ENCODE measurements at places on chromosomes 6 and 20. TPM values are rescaled to one million over a fixed set of nuclear protein-coding genes. Genes with fewer than 3 reads are reported as not detected.

DNA sequence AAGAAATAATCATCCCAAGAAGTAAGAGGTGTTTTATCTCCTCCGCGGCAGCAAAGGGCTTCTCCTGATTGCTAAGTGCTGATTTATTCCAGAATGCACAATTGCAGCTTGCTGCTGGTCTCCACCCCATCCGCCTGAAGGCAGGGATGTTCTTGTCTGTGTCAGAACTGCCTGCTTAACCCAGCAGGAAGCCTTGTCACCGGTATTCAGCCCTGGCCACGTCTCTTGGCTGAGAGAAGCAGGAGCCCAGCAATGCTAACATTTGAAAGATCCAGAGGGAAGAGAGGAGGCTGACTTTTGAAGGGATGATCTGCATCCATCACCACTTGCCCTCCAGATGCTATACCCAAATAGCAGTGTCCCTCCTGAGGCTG lies 4.2 kb downstream of the SCML4 start:
- DNase-seq = no peak

LTA gene
- not detected for total RNA-seq

OR2J1 gene
- total RNA-seq = not detected

GRCh38 chr20:1707588-1708449 lies 50.2 kb upstream of the SIRPG start:
- no peak for DNase-seq

FAM162B gene
- 2.0 TPM for total RNA-seq

CENPW gene
- total RNA-seq = 1.3 TPM

GRCh38 chr20:35065181-35065580 lies 27.4 kb downstream of the TRPC4AP start:
- DNase-seq = no peak

TSBP1 gene
- total RNA-seq = not detected

ELOVL4 gene
- total RNA-seq = 0.47 TPM

Data from left cardiac atrium (tissue), 4 donors.